ENCODE measurements at places on chromosomes 13 and 19.

- no peak for DNase-seq
Measured at GRCh38 chr13:106241974-106242953, 293.2 kb downstream of the EFNB2 start.

- no peak for DNase-seq
Measured at GRCh38 chr13:104641309-104641708, 1575.1 kb upstream of the SLC10A2 start.

- no peak for DNase-seq
Measured at GRCh38 chr19:30757837-30758617, 385.8 kb downstream of the ZNF536 start.

DNA sequence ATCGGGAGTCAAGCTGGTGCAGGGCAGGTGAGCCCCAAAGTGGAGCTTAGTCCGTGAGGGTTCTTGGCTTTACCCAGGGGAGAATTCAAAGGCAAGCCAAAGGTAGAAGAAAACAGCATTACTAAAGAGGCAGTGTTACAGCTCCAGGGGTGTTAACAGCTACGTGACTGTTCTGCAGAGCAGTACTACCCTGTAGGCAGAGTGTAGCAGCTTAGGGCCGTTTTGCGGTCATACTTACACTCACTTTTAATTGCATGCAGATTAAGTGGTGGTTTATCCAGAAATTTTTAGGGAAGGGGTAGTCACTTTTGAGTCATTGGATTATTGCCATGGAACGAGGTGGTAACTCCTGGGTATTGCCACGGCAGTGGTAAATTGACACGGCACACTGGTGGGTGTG is 482.2 kb downstream of the SLITRK5 start:
- no peak for DNase-seq

- DNase-seq, result no peak
Measured at GRCh38 chr19:53880711-53881481, 1.1 kb upstream of the PRKCG start.

Measured in NCI-H1417 treated with DMSO at 0.1 percent for 48 hours (cell line).